NCI-H774 (cell line): ENCODE measurements at places on chromosomes 4 and X.

- no peak for DNase-seq
These were observed 54.4 kb downstream of the RNF150 start for GRCh38 chr4:141078871-141079270.

DNA sequence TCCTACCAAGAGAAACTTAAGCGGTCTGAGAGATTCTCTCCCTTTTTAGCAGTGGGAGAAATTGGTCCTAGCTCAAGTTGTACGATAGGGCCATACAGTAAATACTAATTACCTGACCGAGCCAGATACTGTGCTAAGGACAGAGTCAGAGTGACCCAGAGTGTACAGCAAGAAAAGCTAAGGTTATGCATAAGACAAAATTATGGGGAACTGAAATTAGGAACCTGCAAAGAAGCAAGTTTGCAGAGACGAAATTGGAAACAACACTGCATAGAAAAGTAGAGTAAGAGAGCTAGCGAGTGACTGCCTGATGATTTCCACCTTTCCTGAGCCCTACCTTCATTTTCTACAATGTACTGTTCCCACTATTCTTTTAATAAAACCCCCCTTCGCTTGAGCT is 278.1 kb downstream of the NKX6-1 start:
- no peak for DNase-seq

DNA sequence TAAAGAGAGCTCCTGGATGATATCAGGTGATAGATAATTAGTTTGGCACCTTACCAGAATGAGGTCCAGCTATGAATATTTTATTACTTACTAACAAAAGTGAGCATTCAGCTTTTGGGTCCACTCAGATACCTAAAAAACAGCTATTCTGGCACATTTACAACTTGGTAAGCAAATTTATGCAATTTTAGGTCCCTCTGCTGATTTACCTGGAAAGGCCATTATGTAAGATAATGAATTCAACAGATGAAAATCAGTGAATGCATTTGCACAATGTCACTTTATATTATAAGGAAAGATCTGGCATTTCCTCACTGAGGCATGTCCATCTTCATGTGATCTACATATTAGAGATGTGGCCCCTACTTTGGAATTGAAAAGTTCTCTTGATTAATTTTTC is 517.0 kb downstream of the SPRY1 start:
- no peak for DNase-seq

DNA sequence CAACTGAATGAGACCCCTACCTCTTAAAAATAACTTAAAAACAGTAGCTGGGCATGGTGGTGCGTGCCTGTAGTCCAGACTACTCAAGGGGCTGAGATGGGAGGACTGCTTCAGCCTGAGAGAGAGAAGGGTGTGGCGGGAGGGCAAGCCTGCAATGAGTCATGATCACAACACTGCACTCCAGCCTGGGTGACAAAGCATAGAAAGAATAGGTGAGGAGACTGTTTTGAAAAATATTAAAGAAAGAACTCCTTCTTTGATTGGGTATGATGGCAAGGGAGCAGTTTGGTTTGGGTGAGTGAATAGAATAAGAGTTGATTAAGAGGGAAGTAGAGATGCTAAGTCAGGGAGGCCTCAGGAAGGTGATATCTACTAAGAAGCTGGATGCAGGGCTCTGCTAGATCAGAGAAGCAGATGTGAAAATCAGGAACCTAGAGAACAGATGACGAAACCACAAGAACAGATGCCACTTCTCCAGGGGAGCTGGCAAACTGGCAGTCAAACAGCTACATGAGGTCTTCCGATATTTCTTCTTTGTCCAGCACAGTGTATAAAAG is 318.6 kb downstream of the OPHN1 start:
- DNase-seq, result no peak

DNA sequence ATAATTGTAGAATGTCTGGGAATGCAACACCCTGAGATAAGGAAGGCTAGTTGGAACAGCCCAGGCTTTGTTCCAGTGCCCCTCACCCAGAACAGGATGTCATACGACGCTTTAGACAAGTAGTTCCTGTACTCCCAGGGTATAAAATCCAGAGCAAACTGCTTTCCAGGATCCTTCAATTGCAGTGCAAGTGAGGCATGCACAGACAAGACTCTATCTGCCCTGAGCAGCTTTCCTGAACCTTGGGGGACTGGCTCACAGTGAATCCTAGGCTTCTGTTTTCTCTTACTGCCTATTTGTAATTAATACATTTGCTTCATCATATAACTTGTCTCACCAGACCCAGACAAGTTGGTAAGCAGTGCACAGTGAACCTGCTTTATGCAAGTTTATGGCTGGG is 48.4 kb upstream of the IL9R start:
- no peak for DNase-seq

- DNase-seq, result no peak
These were observed 76.7 kb upstream of the FAM9C start for GRCh38 chrX:13121020-13121555.

- no peak for DNase-seq
These were observed 759.6 kb downstream of the RAB28 start for GRCh38 chr4:12724510-12724909.

- DNase-seq, result no peak
These were observed 1.0 kb downstream of the CYSLTR1 start for GRCh38 chrX:78326401-78326800.
